ENCODE measurements at places on chromosomes 7 and 10.

- DNase-seq: no peak
Observed at GRCh38 chr7:125326666-125327255, 397.1 kb upstream of the POT1 start.

DNA sequence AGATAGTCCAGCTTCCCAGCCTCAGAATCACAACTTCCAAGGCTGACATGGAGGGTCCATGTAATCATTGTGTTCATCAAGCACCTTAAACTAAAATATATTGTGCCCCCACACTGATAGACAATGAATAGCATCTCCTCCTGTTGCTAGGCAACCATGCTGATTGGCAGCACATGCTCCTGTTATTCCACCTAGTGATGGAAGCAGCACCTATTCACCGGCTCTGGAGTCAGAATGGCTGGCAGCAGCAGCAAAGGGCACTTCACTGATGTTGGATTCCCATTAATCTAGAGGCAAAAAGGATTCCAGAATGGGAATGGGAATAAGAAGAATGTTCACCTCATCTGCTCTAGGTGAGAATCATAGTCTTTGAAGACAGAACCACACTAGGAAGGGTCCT is 55.0 kb downstream of the RELN start:
- no peak for DNase-seq

DNA sequence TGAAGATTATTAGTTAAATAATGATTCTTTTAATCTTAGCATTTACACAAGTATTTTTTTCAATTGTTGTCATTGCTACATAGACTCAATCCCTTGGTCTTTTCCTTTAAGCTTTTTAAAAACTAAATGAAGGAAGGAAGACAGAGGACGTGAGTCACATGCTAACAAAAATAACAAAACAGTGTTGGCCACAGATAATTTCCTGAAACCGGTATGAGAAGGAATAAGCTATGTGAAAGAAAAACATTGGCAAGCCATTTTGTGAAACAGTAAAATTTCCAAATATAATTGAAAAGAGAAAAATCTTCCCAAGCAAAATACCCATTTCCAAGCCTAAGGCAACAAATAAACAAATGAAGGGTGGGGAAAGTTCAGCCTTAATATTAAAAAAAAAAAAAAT is 223.0 kb downstream of the AHR start:
- DNase-seq: no peak

GRCh38 chr7:31120800-31121513 is 68.8 kb downstream of the ADCYAP1R1 start:
- DNase-seq: no peak

DNA sequence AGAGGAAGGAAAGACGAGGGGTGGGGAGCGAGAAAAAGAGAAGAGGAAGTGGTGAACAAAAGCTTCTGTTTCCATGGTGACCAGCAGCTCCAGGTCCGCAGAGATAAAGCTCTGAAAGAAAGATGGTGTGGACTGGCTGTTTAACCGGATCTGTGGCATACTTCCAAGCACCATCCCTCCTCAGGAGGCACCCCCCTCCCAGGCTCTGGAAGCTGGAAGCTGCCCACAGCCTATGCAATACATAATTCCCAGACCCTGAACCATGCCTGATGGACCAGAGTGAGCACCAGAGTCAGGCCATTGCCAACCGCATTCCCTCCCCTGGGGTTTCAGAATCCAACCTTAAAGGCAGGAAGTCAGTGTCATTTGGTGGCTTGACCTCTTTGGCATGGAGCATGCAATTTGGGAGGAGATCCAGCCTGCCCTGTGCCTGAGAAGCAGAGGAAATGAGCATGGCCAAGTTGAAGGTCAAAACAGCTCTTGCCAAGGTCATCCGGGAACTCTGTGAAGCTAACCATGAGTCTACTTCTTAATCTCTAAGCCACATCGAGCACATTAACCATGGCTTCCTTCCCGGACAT is 22.2 kb upstream of the CPXM2 start:
- no peak for DNase-seq

Measured in stimulated activated CD8-positive, alpha-beta memory T cell treated with anti-CD3 and anti-CD28 coated beads, Interleukin-7, amount 100 ng/mL, for 4 hours (primary cell).